Prostate gland (tissue), 2 donors: ENCODE measurements at places on chromosomes 11 and 22. TPM values are rescaled to one million over a fixed set of nuclear protein-coding genes. Genes with fewer than 3 reads are reported as not detected.
A peak's percentile ranks its signal among the peaks of the same experiment; 100 is the strongest.

DNA sequence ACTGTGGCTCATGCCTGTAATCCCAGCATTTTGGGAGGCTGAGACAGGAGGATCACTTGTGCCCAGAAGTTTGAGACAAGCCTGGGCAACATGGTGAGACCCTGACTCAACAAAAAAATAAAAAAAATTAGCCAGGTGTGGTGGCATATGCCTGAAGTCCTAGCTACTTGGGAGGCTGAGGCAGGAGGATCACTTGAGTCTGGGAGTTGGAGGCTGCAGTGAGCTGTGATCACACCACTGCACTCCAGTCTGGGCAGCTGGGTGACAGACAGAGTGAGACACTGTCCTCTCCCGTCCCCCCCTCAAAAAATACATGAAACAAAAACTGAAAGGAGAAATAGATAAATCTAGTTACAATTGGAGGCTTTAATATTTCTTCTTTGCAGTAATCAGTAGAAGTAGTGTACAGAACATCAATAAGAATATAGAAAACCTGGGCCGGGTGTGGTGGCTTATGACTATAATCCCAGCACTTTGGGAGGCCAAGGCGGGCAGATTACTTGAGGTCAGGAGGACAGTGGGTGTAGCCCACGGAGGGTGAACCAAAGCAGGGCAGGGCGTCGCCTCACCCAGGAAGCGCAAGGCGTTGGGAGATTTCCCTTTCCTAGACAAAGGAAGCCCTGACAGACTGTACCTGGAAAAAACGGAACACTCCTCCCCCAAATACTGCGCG, 19.6 kb upstream of the DLAT start:
- DNase-seq = no peak

KRTAP5-8 gene
- not detected for total RNA-seq

GRCh38 chr22:23109441-23109978, 32.3 kb downstream of the RSPH14 start:
- no peak for DNase-seq

PLEKHB1 gene
- 64.9 TPM for total RNA-seq

GRCh38 chr11:42870480-42870879, 441.3 kb upstream of the API5 start:
- DNase-seq = no peak

- DNase-seq = no peak
These were observed 37.6 kb upstream of the MN1 start for GRCh38 chr22:27839057-27839660.

DNA sequence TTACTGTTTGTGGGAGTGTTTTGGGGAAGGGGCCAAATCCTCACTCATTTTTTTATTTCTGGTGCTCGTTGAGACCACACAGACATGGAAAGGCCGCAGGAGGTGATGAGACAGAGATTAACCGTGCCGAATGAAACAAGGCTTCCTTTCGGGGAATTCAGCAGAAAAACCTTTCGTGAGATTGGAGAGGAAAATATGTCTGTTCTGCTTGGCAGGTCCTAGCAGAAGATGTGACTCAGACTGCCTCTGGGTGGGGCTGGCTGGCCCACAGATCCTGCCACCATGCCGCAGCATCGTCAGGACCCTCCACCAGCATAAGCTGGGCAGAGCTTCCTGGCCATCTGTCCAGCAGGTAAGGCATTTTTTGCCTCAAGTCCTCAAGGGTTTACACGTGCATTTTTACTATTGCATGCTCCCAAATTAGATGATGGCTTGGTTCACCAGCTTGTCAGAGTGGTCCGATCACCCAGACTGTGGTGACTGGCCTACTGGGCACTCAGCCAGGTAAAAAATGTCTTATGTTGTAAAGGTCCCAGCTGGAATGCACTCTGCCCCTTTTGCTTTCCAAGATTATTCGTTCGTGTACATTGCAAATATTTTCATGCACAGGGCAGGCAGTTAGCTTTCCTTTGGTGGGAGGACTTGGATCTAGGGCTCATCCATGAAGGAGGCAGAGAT, 1.5 kb downstream of the DDB2 start:
- DNase-seq = peak; percentile 46

- no peak for DNase-seq
These were observed 29.0 kb downstream of the FBLN1 start for GRCh38 chr22:45531441-45532234.

- DNase-seq = no peak
These were observed 153.4 kb downstream of the CACNA1I start for GRCh38 chr22:39723899-39724351.

GRCh38 chr22:23123804-23124254, 18.0 kb downstream of the RSPH14 start:
- no peak for DNase-seq

DNA sequence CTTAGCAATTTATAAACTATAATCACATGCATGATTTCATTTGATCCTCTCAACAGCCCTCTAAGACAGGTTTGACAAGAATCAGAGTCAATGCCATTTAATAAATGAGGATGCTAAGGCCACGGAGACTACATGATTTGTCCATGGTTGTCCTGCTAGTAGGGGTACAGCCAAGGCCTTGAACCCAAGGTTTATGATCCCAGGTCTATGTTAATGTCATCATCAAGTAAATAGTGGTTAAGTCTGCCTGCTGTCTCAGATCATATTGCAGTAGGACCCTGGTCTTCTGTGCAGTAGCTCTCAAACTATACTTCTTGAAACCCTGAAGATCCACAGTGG, 17.7 kb upstream of the SYTL2 start:
- DNase-seq = no peak

- DNase-seq = no peak
These were observed 3.9 kb upstream of the LTBP3 start for GRCh38 chr11:65562020-65562419.

- DNase-seq = no peak
These were observed 143.9 kb downstream of the INSC start for GRCh38 chr11:15258433-15259165.

DNA sequence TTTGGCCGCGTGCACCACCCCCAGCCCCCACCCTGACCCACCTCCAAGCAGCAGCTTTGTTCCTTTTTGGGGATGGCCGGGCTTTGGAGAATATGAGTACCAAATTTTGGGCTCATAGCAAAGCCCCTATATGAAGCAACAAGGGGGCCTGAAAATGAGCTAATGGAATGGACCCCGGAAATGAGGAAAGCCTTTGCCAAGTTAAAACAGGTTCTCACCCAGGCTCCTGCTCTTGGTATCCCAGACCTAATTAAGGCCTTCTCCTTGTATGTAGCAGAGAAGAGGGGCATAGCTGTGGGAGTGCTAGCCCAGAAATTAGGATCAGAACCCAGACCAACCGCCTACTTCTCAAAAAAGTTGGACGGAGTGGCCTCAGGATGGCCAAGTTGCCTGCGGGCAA, 87.0 kb downstream of the PIWIL4 start:
- no peak for DNase-seq

GRCh38 chr22:21766691-21767462, 31.3 kb upstream of the YPEL1 start:
- DNase-seq = no peak

DNA sequence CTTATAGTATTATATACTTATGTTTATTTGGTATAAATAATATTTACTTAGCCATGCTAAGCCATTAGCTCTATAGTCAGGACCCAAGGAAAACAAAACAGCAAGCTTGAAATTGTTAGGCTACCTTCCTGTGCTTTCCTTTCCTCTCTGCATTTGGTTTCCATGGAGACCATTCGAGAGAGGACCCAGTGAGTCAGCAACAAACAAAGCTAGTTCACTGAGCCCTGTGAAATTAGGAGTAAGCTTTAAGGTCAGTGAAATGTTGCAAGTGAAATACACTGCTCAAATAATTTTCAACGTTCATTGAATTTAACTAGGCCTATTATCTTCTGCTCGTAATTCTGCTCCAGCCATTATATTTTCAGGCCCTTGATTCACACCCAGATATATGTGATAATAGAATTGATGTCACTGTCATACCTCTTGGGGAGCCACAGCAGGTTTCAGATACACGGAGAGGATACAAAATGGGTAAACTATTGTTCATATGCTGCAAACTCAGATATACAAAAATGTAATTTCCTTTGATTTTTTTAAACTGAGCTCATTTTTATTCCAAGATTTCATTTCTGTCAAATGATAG, 9.1 kb upstream of the OR10D3 start:
- DNase-seq = no peak

GRCh38 chr11:59689015-59689414, 20.2 kb upstream of the PATL1 start:
- no peak for DNase-seq

- DNase-seq = peak; percentile 67
These were observed 230.4 kb downstream of the ST3GAL4 start for GRCh38 chr11:126585774-126586491.

- DNase-seq = no peak
These were observed 9.6 kb downstream of the RCN1 start for GRCh38 chr11:32100495-32100894.

DNA sequence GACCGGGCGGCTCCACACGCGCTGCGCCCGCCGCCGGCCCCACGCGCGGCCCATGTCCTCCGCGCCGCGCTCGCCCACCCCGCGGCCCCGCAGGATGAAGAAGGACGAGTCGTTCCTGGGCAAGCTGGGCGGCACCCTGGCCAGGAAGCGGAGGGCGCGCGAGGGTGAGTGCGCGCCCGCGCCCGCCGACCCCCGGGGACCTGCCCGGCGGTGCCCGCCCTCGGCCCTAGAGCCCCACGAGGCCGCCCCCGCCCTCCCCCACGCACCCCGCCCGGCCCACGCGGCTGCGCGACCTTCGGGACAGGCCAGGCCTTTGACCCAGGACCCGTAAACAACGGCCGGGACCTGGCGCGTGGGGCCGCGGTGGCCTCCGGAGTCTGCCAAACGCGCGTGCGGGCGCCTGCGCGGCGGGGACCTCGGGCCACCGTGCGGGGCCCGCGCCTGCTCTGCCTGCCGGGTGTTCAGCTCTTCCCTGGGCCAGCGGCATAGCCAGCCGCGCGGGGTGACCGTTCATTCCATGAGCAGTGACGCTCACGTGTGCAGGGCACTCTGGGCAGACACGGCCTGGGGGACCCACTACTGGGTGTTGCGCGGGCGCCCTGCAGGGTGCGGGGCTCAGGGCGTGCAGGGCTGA, at the start of gene PARVB:
PARVB (plus strand) TSS at position 15 of the 634 bp plus-strand sequence; CDS start at position 53, 38 bp downstream.
- no peak for DNase-seq

- no peak for DNase-seq
These were observed 5.6 kb downstream of the JHY start for GRCh38 chr11:122888162-122888561.

RPS6KB2 gene
- total RNA-seq = 72.9 TPM

DNA sequence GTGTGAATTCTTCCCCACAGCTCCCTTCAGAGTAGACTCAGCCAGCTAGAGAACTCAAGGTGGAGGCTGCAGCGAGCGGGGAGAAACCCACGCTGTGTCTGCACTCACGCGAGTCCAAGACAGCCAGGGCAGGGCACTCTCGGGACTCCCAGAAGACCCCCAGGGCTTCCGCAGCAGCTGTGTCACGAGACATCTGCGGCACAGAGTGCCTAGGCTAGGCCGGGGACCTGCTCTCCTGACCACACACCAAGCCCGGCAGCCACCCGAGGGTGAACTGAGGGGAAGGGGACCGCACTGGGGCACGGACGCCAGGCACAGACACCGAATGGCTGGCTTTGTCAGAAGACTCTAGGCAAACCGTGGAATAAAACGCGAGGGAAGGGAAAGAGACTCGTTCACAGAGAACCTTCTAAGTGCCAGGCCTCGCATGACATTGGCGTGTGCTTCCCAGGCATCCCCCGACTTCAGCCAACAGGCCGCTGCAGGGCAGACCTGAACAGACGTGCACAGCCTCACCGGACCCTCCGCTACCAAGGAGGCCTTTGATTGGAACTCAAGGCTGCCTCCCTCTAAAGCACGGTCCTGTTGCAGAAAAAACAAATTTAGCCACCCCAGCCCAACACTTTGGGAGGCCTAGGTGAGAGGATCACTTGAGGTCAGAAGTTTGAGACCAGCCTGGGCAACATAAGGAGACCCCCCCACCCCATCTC, 18.2 kb upstream of the MOB2 start:
- no peak for DNase-seq

- DNase-seq = no peak
These were observed 35.3 kb downstream of the LDHAL6A start for GRCh38 chr11:18490736-18491485.

GRCh38 chr11:9973921-9974320, 310.0 kb downstream of the SWAP70 start:
- DNase-seq = no peak

CCDC81 gene
- total RNA-seq = 1.2 TPM

RASSF7 gene
- total RNA-seq = 49.4 TPM

DNA sequence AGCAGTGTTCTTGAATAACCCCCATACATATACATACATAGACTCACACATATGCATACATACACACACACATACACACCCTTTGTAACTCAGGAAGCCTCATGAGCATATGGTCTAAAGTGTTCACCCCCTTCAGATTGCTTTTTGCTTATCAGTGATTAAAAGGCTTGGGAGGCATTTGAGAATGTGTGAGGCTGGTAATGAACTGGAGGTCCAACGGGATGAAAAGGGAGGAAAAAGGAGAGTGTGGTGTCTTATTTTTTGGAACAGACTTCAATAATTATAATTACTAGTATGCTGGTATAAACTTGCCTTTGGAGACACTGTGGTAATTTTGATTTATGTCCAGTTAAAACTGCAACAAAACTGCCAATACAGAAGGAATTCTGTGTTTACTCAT, 124.5 kb downstream of the UVRAG start:
- no peak for DNase-seq

CHRNA10 gene
- total RNA-seq = 0.96 TPM

MAP6 gene
- total RNA-seq = 15.8 TPM

DNA sequence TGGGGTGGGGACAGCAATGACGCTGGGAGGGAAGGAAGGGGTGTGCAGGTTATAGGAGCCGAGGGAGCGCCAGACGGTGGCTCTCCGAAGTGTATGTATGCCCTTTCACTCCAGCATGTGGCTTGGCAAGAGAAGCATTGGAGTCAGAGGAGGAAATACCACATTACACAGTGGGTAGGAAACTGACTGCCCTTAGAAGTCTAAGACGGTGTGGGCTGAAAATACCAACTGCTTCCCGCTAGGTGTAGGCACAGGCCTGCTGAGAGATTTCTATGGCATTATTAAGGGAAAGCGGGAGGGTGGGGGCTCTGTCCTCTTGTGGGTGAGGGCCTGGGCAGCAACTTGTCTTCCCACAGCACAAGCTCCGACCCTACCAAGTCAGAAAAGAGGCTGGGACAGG, 44.7 kb downstream of the CACNG2 start:
- no peak for DNase-seq

GRCh38 chr11:69080257-69080995, 31.7 kb downstream of the TPCN2 start:
- DNase-seq = no peak

DNA sequence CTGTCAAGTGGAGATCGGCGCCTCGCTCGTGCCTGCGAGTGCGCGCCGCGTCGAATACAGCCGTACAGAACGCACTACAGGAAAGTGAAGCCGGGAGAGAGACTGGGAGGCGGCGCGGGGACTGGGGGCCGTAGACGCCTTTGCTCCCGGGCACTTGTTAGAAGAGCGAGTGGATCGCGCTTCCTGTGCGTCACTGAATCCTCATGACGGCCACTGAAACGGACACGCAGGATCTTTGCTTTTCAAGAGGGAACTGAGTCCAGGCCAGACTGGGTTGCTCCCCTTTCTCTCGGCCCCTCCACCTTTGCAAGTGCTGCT, 314 bp downstream of the RIC8A start:
- no peak for DNase-seq

GRCh38 chr11:117583063-117583801, 213.8 kb downstream of the DSCAML1 start:
- no peak for DNase-seq

GRCh38 chr22:22159384-22159783, 85.2 kb upstream of the VPREB1 start:
- no peak for DNase-seq

- DNase-seq = no peak
These were observed 99.3 kb upstream of the RRM1 start for GRCh38 chr11:3995307-3995706.

GLYAT gene
- total RNA-seq = not detected

UBQLNL gene
- total RNA-seq = 0.68 TPM

GRCh38 chr11:12998336-12998735, 10.8 kb upstream of the RASSF10 start:
- DNase-seq = no peak

KCNQ1 gene
- total RNA-seq = 33.8 TPM
